ENCODE measurements at places on chromosomes 12 and 14. TPM values are rescaled to one million over a fixed set of nuclear protein-coding genes. Genes with fewer than 3 reads are reported as not detected.

GRCh38 chr14:94538070-94538740 is 23.0 kb upstream of the SERPINA4 start:
- H3K27me3 ChIP-seq = no peaks in the 10 kb centered on the region
- no peak overlapping the region for H3K27ac ChIP-seq
- DNase-seq = no peak
- H3K4me3 ChIP-seq = no peak overlapping the region
- no peaks in the 10 kb centered on the region for H3K36me3 ChIP-seq

DNA sequence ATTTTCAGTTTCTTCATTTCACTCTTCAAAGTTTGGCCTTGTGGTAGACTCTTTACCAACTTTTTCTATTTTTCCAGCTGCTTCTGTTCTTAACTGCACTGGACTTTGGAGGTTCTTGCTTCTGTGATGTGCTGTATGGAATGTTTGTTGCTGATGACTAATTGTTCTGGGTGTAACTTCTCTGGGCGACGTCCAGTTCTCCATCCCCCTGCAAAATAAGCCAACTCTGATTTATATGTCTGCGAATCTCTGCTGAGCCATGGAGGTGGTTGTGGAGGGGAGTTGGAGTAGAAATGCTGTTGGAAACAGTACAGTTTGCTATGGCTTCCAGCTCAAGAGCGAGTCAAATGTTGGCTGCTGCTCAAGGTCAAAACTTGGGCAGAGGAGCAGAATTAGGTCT is 113.9 kb upstream of the DYRK2 start:
- H3K4me3 ChIP-seq = no peak overlapping the region
- no peak for DNase-seq
- no peaks in the 10 kb centered on the region for H3K27me3 ChIP-seq
- peaks cover 2% of the 10 kb centered on the region for H3K36me3 ChIP-seq
- no peak overlapping the region for H3K27ac ChIP-seq
- peaks cover 3% of the 10 kb centered on the region for H3K4me1 ChIP-seq

GRCh38 chr12:18502422-18502968 is 235.3 kb downstream of the PLCZ1 start:
- no peak for DNase-seq
- H3K4me1 ChIP-seq = no peaks in the 10 kb centered on the region

DNA sequence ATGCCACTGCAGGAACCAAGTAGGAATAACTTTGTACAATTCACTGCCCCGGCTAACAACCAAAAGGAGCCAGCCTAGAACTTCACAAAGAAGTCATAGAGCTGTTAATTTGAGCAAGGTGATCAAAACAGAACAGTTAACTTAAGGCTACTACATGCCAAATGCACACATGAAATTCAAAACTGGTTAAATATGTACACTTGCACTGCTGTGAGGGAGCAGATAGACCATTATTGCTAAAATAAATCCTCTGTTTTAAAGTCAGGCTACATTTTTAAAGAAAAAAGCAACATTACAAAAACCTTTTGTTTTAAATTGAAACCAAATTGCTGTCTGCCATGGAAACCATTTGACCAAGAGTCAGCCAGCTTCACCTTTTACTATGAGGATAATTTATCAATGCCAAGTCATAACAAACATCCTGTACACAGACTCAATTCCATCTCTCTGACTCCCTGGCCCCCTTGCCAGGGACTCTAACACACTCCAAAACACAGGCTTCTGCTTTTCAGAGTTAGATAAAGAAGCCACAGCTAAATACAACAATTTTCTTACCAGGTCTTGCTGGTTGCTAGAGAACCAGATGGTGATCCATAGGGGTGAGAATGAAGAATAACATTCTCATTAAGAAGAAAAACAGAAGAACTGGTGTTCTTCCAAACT is 84.0 kb downstream of the LRP6 start:
- peaks cover 68% of the 10 kb centered on the region for H3K27me3 ChIP-seq
- peaks cover 2% of the 10 kb centered on the region for H3K36me3 ChIP-seq
- no peak overlapping the region for H3K4me3 ChIP-seq

- DNase-seq = no peak
- no peak overlapping the region for H3K4me3 ChIP-seq
- no peak overlapping the region for H3K27ac ChIP-seq
- H3K36me3 ChIP-seq = no peaks in the 10 kb centered on the region
- no peaks in the 10 kb centered on the region for H3K27me3 ChIP-seq
Observed at GRCh38 chr12:118746960-118747359, 234.4 kb upstream of the SRRM4 start.

DNA sequence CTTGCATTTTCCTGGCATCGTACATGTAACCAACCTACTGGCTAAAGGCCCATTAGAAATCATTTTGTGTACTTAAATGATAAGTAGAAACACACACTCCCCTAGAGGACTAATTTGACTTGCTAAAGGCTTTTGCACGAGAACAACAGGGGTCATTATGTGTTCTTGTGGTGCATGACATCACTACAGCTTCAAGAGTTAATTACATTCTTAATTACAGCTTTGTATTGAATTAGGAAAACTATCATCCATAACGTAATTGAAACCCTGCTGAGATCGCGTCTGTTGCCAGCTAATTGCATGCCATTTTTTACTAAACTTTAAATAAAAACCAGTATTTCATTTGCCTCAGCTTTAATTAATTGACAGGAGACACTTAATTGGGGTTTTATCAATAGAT is 51.4 kb downstream of the TMEM132C start:
- H3K4me1 ChIP-seq = no peaks in the 10 kb centered on the region
- H3K4me3 ChIP-seq = no peak overlapping the region
- H3K36me3 ChIP-seq = no peaks in the 10 kb centered on the region
- DNase-seq = no peak
- no peak overlapping the region for H3K27ac ChIP-seq
- no peaks in the 10 kb centered on the region for H3K27me3 ChIP-seq

DNA sequence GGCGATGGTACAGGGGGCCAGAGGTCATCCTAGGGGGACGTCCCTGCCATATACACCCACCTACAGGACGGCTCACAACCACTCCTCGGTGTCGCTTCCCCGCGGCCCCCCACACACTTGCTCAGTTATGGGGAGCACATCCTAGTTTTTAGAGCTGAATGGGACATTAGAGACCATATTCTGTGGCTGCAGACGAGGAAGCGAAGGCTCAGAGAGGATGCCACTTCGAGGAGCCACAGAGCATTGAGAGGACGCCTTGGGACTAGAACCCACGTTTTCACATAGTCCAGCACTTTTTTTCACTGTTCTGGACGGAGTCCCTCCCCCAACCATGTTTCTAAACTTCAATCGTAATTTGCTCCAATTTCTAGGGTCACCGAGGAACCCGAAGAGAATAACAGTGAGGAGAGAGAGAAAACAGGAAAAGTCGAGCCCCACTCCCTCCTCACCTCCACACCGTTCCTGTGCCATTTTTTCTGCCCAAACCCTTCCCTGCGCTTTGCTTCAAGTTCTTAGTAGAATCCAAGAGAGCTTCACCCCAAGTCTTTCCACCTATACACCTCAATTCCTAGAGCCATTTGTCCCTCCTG is 641 bp upstream of the ASCL1 start:
- H3K4me3 ChIP-seq = peak overlapping the region; percentile 63
- DNase-seq = no peak

DNA sequence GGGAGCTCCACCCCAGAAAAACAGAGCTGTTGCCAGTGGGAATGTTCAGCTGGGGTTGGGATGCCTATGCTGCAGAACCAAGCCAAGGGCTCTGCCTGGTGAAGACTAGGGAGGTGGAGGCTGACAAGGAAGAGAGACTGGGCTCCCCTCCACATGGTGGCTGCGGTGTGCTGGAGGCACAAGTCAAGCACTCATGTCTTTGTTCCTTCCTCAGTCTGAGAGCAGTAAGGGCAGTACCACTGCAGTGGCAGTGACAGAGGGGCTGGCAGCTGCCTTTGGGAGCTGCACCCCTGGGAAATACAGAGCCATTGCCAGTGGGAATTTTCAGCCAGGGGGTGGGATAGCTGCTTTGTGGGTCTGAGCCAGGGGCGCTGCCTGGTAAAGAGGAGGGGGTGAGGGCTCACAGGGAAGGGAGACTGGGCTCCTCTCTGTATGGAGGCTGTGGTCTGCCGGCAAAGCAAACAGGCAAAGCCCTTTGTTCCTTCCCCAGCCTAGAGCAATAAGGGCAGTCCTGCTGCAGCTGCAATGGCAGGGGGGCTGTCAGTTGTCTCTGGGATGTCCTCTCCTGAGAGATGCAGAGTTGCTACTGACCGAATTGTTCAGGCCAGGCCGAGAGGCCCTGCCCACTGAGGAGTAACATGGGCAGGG is 255.9 kb downstream of the RAD51B start:
- no peak for DNase-seq
- H3K27me3 ChIP-seq = no peaks in the 10 kb centered on the region
- no peak overlapping the region for H3K4me3 ChIP-seq
- H3K36me3 ChIP-seq = peaks cover 17% of the 10 kb centered on the region
- H3K27ac ChIP-seq = no peak overlapping the region

GRCh38 chr14:36627981-36628380 is 33.7 kb upstream of the PAX9 start:
- peaks cover 2% of the 10 kb centered on the region for H3K27me3 ChIP-seq
- no peak overlapping the region for H3K4me3 ChIP-seq

DNA sequence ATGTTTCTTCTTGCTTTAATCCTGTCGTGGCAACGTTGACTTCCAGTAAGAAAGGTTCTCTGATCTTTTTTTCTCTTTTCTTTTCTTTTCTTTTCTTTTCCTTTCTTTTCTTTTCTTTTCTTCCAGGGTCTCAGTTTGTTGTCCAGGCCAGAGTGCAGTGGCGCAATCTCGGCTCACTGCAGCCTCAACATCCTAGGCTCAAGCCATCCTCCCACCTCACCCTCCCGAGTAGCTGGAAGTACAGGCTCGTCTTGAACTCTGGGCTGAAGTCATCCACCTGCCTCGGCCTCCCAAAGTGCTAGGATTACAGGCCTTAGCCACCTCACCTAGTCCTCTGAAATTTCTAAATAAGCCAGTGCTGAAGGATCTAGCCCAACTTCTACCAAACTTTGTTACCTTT is 1.3 kb upstream of the MAP3K9 start:
- no peak overlapping the region for H3K27ac ChIP-seq
- H3K36me3 ChIP-seq = peaks cover 8% of the 10 kb centered on the region
- H3K4me1 ChIP-seq = peaks cover 10% of the 10 kb centered on the region
- no peak overlapping the region for H3K4me3 ChIP-seq
- DNase-seq = no peak

- H3K4me3 ChIP-seq = no peak overlapping the region
- H3K27me3 ChIP-seq = no peaks in the 10 kb centered on the region
- no peaks in the 10 kb centered on the region for H3K36me3 ChIP-seq
- no peak for DNase-seq
Observed at GRCh38 chr12:114767084-114767760, 83.2 kb upstream of the TBX3 start.

DNA sequence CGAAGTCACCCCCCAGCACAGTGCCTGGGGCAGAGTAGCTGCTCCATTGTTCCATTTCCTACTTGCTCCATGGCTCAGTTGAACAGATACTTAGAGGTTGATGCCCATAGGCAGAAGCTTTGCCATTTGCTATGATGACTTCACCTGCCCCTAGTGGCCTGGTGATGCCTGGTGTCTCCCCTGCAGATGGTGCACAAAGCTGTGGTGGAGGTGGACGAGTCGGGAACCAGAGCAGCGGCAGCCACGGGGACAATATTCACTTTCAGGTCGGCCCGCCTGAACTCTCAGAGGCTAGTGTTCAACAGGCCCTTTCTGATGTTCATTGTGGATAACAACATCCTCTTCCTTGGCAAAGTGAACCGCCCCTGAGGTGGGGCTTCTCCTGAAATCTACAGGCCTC is 10.6 kb downstream of the SERPINA5 start:
- no peaks in the 10 kb centered on the region for H3K4me1 ChIP-seq
- H3K36me3 ChIP-seq = no peaks in the 10 kb centered on the region
- H3K4me3 ChIP-seq = no peak overlapping the region
- no peak for DNase-seq

- H3K27ac ChIP-seq = no peak overlapping the region
- no peaks in the 10 kb centered on the region for H3K4me1 ChIP-seq
- H3K27me3 ChIP-seq = peaks cover 6% of the 10 kb centered on the region
- no peak for DNase-seq
- no peak overlapping the region for H3K4me3 ChIP-seq
- no peaks in the 10 kb centered on the region for H3K36me3 ChIP-seq
Observed at GRCh38 chr12:74526535-74526934, 11.1 kb upstream of the ATXN7L3B start.

DNA sequence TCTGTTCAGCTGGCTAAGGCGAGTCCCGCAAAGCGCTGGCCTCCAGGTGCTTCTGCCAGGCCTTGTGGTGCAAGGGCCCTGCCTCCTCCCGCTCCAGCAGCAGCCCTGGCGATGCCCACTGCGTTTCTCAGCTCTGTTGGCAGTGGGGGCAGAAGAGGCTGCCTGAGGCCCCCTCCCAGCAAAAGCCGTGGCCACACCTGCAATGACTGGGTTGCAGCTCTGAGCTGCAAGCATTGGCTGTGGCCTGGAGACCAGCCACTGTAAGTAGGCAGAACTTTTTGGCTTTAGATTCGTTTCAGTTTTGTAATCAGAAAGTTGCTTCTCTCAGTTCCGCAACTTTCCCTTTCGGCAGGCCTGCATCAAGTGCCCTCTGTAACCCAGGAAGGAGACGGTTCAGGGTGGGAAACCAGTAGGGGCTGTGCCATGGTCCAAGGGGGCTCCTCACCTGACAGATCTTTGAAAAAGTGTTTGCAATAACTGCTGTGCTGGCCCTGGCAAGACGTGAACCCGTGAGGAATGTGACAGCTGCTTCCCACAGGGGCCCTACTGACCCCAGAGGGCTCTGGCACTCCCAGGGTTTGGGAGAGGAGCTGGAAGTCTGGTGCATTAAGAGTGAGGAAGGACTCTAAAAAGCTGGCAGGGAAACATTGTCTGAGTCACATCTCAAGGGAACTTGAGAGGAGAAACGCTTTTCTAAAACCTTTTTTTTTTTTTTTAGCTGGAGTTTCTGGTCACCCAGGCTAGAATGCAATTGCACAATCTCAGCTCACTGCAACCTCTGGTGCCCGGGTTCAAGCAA is 54.5 kb upstream of the MAX start:
- DNase-seq = no peak
- H3K27me3 ChIP-seq = no peaks in the 10 kb centered on the region
- H3K4me3 ChIP-seq = no peak overlapping the region
- peaks cover 5% of the 10 kb centered on the region for H3K4me1 ChIP-seq
- peaks cover 2% of the 10 kb centered on the region for H3K36me3 ChIP-seq

DNA sequence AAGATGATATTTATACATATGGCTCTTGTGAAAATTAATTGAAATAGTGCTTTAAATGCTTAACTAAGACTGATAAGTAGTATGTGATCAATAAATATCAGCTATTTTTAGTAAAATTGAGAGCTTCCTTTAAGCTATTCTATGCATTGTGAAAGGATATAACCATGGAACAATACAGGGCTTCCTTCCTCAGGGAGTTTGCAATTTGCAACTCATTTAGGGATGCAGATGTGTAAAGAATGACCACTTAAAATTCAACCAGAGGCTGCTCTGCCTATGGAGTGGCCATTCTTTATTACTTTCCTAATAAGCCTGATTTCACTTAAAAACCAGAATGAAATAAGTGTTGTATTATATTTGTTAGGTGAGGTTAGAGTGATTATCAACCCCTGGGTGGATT is 103.2 kb upstream of the PRICKLE1 start:
- DNase-seq = no peak
- H3K27me3 ChIP-seq = peaks cover 2% of the 10 kb centered on the region
- no peaks in the 10 kb centered on the region for H3K36me3 ChIP-seq
- no peak overlapping the region for H3K4me3 ChIP-seq

MYH6 gene
- not detected for total RNA-seq

HOXC13 gene
- total RNA-seq = not detected
